NCI-H2029 treated with DMSO at 0.1 percent for 48 hours (cell line): ENCODE measurements at places on chromosomes 11 and 22.

GRCh38 chr11:44241851-44242250 is 68.1 kb downstream of the ALX4 start:
- no peak for DNase-seq

GRCh38 chr11:3901249-3902025 is 46.0 kb downstream of the STIM1 start:
- no peak for DNase-seq

DNA sequence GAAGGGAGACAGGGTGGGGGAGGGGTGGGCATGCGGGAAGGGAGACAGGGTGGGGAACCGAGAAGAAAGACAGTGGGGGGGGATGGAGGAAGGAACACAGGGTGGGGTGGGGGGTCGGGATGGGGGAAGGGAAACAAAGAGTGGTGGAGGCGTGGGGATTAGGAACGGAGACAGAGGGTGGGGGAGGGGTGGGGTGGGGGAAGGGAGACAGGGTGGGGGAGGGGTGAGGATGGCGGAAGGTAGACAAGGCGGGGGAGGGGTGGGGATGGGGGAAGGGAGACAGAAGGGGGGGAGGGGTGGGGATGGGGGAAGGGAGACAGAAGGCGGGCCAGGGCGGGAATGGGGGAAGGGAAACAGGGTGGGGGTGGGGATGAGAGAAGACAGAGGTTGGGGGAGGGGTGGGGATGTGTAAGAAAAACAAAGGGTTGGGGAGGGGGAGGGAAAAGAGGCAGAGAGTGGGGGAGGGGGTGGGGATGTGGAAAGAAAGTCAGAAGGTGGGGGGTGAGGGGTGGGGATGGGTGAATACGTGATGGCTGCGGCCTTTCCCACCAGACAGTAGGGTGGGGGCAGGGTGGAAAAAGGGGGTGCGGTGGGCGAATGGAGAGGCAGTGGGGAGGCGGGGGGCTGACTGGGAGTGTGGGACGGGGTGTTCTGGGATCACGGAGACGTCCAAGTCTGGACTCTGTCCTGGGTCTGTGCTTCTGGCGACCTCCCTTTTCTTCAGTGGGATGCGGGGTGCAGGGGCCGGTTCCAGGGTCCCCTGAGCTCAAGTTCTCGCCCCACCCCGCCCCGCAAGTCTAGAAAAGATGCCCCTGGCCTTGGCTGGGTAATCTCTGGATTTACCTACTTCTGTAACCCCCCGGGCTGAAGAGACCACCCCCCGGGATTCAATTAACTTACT is 744 bp downstream of the PRAME start:
- DNase-seq: no peak

- DNase-seq: no peak
Measured at GRCh38 chr22:38228873-38229740, 27.3 kb downstream of the MAFF start.

- no peak for DNase-seq
Measured at GRCh38 chr11:109795234-109795633, 298.0 kb upstream of the ZC3H12C start.

- peak; percentile 88 for DNase-seq
Measured at GRCh38 chr11:78000193-78000592, 5.7 kb upstream of the INTS4 start.

GRCh38 chr11:2305788-2306451 is 4.1 kb downstream of the TSPAN32 start:
- no peak for DNase-seq

DNA sequence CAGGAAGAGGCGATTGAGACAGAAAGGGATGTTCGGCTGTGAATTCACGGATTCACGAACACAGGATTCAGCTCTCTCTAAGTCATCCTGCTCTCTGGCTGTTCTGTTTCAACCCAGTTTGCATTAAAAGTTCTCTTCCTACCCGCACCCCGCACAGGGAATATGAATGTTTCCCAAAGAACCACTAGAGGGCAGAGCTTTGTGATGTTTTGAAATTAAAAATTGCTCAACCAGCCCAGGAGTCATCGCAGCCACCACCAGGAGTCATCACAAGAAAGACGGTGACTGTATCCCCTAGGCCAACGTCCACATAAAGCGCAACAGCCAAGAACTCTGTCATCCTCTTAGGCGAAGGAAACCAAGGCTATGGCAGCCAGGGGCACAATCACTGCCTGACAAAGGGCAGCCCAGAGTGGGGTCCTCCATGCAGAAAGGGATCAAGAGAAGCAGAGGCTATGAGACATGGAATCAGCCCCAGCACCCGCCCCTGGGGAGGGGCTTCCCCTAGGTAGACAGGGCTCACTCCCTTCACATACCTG is 122.4 kb downstream of the WT1 start:
- no peak for DNase-seq

DNA sequence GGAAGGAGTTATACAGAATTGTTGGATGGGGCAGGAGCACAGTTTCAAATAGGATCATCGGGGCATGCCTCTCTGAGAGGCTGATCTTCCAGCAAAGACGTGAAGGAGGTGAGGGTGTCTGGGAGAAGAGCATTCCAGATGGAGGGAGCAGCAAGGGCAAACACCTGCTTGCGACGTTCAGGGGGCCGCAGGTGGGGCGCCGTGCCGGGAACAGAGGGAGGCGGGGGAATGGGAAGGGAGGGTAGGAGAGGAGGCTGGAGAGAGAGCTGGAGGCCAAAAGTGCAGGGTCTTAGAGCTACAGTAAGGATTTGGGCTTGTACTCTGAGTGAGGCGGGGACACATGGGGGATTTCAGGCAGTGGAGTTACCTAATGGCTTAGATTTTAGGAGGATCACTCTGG is 13.6 kb downstream of the APOL5 start:
- DNase-seq: no peak
